ENCODE measurements at places on chromosomes 5 and 9. TPM values are rescaled to one million over a fixed set of nuclear protein-coding genes. Genes with fewer than 3 reads are reported as not detected.
A peak's percentile ranks its signal among the peaks of the same experiment; 100 is the strongest.

DNA sequence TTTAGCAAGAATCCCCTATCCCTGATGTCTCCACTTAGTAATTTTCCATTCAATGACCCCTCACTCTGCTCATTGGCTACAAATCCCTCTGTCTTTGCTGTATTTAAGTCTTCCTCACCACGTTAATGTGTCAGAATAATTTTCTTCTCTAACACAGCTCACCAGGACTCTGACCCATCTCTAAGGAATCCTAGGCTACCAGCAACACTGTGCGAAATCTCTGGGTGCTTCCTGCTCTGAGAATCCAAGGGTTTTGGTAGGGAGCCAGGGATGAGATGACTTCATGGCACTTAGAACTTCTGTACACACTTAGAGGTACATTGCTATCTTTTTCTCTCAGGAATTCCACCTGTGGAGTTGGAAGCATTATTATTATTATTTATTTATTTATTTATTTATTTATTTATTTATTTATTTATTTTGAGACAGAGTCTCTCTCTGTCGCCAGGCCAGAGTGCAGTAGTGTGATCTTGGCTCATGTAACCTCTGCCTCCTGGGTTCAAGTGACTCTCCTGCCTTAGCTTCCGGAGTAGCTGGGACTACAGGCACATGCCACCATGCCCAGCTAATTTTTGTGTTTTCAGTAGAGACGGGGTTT lies 53.5 kb downstream of the FOXI1 start:
- no peak for DNase-seq

DNA sequence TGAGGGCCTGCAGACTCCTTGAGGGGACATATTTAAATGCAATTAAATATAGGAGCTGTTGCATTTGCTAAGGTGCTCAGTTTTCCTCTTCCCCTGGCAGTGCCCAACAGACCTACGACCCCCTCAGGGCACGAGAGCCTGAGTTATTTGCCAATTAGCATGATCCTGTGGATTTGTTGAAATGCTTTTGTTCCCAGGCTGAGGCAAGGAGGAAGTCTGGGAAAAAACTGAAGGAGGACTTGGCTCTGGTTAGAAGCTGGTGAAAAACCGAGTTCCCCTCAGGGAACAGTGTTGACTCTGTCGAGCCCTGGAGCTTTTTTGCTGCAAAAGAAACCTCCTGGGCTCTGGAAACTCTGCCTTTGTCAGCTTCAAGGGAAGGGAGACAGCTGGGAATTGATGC lies 103.6 kb upstream of the SHB start:
- no peak for DNase-seq

- peak; percentile 62 for DNase-seq
Observed at GRCh38 chr9:79489261-79490000, 82.3 kb upstream of the TLE4 start.

DNA sequence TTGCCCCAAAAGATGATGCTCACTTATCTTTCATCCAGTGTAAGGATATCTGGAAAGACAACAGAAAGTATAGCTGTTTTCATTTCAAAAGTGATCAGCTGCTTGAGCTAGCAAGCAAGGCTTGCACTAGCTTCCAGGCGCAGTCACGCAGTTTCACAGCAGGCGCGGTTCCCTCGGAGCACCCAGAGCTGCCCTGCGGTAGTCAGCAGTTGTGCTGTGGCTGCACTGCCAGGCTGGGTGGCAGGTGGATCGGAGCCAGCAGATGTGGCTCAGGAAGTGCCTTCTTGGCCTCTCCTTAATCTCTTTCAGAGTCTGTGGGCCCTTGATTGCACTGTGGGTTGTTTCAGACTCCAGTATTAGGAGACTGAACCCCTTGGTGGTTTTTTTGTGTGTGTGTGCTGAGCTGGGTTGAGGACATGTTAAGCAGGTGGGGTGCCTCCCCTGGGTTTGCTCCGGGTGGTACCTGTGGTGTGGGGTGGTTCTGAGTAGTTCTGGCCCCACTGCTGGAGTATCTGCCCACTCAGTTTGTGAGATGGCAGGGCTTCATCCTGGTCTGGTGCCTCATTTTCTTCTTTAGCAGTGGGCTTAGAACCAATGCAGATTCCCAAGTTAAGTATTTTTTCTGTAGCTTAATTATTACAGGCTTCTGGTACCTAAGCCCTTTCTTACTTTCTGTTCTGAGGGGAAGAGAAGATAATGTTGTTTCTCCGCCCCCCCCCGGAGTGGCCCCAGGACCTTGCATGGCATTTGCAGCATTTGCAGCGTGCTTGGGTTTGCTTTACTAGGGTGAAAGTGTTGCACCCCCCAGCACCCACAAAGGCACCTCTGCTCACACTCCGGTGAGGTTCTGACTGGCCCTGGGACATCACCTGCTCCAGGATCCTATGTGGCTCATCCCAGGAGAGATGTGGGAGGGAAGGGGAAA lies 16.4 kb downstream of the TENT4A start:
- DNase-seq = no peak

The ADGRD2 gene
- total RNA-seq = not detected

DNA sequence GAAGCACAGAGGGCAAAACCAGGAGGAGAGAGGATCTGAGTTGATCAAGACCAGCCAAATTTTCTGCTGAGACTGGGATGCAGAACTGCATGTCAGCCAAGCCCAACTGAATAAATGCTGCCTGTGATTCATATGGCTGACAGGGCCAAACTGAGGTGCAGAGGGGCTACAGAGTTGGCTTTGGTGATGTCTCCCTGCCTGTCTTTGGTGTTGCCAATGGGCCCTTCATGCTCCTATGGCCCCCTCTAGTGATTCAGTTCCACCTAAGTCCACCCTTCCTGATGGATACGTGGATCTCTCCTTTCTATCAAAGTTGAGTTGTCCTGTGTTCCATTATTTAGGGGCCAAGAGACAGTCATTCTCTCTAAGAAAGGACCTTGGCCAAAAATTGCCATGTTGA lies 163.6 kb upstream of the TLE4 start:
- no peak for DNase-seq

DNA sequence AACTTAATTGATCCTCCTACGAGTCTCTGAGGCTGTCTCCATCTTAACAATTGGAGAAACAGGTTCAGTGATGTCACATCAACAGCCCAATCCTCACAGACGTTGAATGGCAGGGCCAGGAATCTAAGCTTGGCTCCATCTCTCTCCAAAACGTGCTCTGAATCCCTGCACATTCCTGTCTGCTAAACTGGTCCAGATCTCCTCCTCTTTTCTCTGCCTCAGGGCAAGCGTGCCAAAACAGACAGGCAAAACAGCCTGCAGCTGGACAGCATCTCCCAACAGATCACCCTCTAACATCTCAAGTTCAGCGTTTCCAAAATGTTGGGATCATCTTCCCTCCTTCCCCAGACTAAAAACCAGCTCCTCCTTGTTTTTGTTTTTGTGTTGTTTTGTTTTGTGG lies 6.6 kb downstream of the FBP1 start:
- no peak for DNase-seq

The STOM gene
- total RNA-seq = 43.6 TPM

- DNase-seq = no peak
Observed at GRCh38 chr5:94263068-94263467, 355.3 kb downstream of the KIAA0825 start.

DNA sequence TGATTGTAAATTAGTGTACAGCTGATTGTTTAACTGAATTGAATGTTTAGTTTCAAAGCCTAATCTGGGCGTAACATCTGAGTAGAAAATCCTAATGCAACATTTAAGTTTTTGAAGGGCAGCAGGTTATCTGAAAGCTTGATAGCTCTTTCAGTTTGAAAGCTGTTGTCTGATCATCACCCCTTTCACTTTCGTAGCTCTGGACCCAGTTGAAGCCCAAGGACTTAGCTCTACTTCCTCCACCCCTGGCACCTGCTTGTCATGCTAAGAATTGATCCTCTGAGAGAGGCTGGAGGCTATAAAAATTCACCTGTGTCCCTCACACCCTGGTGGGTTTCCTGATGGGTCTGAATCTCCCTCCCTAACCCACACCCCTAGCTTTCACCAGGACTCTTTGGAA lies 86.0 kb downstream of the ZFAND5 start:
- no peak for DNase-seq

DNA sequence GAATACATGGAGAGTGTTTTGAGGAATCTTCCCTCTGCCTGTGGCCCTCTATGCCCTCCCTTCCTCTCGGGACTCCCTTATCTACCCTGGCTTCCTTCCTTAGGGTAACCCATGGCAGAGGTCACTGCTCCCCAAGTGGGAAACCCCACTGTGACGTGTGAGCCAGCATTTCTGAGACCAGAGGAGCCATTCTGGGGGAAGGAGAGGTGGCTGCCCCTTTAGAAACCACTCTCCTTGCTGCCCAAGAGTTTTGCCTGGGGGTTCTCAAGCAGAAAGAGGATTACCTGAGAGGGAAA lies 23.1 kb downstream of the CCNJL start:
- DNase-seq = no peak

DNA sequence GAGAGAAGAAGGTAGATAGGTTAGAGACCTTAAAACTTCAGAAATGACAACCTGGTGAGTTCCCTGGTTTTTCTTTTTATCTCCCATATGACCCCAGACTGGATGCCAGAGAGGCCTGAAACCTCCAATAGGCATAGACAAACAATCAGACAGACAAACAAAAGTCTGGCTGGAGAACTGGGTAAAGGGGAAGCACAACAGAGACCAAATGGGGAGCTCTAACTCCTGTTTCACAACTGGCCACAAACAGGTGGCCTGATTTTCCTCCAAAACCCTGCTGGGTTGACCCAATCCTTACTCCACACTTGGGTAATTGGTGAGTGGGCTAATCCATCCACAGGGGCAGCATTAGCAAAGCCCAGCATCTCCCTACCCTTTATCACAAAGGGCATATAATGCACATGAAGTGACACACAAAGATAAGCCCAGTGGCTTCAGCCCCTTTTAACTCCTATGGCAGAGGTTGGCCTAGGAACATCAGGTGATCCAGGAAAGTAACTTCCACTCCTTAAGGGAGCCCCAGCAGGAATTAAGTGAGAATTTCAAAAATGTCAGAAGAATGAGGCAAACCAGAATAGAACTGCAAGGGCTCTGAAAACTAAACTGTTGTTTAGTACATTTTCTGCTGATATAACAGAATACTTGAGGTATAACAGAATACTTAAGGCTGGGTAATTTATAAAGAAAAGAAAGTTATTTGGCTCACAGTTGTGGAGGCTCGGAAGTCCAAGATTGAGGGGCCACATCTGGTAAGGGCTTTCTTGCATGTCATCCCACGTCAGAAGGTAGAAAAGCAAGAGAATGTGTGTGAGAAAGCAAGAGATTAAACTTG lies 60.9 kb upstream of the ROR2 start:
- no peak for DNase-seq

The DDX4 gene
- not detected for total RNA-seq

GRCh38 chr9:129446828-129447550 lies 173.9 kb downstream of the C9orf50 start:
- peak; percentile 31 for DNase-seq

The PDE8B gene
- total RNA-seq = not detected

GRCh38 chr5:6714226-6715041 lies 1.2 kb downstream of the TENT4A start:
- no peak for DNase-seq

- no peak for DNase-seq
Observed at GRCh38 chr9:14633148-14633547, 60.1 kb downstream of the ZDHHC21 start.

- no peak for DNase-seq
Observed at GRCh38 chr9:35652829-35653209, 2.1 kb upstream of the SIT1 start.

- DNase-seq = no peak
Observed at GRCh38 chr5:150490754-150491153, 17.2 kb upstream of the NDST1 start.

DNA sequence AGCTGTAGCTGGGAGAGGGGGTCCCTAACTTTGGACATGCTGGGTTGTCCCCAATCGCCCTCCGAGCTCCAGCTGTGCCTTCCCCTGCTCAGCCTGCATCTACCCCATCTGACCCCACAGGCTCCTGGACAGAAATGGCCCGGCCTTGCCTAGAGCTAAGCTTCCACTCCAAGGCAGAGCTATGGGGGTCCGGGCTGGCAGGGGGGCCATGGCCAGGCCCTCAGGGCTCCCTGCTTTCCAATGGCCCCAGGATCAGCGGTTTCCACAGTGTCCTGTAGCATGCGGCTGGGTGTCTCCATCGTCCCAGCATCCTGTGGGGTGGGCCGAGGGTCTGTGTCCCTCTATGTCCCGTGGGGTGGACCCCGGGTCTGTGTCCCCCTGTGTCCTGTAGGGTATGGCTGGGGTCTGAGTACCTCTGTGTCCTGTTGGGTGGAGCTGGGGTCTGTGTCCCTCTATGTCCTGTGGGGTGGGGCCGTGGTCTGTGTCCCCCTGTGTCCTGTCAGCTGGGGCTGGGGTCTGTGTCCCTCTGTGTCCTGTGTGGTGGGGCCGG lies 130.6 kb downstream of the RXRA start:
- no peak for DNase-seq

The POLK gene
- total RNA-seq = 11.7 TPM

GRCh38 chr5:168347368-168348083 lies 56.1 kb downstream of the WWC1 start:
- DNase-seq = no peak

The CHSY3 gene
- 1.5 TPM for total RNA-seq
